ENCODE measurements at places on chromosomes 2 and 18. TPM values are rescaled to one million over a fixed set of nuclear protein-coding genes. Genes with fewer than 3 reads are reported as not detected.

Gene GLB1L
- 6.1 TPM for total RNA-seq

Gene SUMO1
- 48.4 TPM for total RNA-seq

Gene REG3A
- total RNA-seq = not detected

Gene SAG
- total RNA-seq = not detected

Gene SH3BP4
- 9.1 TPM for total RNA-seq

DNA sequence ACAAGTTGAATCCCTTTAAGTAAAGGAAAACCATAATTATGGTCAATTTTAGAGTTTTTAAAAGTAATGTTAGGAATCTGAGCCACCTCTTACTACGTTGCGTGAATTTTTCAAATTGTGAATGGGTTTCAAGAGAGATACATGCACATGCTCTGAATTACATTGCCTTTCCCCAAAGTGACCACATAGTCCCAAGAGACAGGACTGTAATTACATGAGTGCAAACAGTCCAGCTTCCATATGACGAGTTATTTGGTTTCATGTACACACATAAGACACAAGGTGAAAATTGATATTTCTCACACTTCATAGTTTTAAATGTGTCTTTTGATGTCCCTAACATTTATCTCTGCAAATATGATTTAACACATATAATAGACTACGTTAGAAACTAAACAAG lies 850.8 kb downstream of the LRP1B start:
- DNase-seq = no peak

DNA sequence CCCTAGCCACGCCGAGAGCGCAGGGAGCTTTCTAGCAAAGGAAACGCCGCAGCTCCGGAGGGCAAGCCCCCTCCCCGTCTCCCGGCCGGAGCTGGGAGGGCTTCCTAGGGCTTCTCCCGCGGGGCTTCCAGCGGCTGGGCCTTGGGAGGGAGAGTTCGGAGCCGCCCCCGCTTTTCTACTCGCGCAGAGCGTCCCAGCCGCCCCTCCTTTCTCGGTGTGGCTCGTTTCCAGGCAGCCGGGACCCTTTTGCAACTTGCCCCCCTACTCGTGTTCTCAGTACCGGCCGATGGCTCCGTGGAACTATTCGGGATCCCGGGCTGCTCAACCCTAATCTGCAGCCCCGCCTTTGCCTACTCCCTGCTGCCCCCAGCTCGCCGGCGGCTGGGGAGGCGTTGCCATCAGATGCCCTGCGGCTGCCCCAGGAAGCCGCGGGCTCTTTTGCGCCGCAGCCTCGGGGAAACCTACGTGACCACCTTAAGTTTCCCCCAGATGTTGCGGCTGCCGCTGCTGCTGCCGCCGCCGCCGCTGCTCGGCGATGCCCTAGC lies 1.5 kb upstream of the NR4A2 start:
- DNase-seq = peak; percentile 84

DNA sequence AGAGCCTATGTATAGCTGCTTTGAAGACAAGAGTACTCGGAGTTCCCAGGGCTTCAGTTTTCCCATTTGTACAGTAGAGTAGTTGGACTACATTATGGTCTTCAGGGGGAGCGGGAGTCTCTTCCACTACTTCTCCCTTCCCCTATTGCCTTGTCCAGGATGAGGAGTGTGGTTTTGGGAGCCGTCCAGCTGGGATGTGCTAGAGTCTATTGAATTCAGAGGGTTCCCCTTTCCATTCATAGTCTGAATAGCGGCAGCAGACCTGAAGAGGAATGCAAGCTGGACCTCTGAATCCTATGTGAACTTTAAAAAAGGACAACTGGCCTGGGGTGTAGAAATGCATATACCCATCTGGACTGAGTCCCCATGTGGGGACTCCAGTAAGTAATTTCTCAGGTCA lies 43.5 kb upstream of the EPG5 start:
- DNase-seq = no peak

- DNase-seq = no peak
These were observed 13.8 kb upstream of the ZFP36L2 start for GRCh38 chr2:43239981-43240765.

DNA sequence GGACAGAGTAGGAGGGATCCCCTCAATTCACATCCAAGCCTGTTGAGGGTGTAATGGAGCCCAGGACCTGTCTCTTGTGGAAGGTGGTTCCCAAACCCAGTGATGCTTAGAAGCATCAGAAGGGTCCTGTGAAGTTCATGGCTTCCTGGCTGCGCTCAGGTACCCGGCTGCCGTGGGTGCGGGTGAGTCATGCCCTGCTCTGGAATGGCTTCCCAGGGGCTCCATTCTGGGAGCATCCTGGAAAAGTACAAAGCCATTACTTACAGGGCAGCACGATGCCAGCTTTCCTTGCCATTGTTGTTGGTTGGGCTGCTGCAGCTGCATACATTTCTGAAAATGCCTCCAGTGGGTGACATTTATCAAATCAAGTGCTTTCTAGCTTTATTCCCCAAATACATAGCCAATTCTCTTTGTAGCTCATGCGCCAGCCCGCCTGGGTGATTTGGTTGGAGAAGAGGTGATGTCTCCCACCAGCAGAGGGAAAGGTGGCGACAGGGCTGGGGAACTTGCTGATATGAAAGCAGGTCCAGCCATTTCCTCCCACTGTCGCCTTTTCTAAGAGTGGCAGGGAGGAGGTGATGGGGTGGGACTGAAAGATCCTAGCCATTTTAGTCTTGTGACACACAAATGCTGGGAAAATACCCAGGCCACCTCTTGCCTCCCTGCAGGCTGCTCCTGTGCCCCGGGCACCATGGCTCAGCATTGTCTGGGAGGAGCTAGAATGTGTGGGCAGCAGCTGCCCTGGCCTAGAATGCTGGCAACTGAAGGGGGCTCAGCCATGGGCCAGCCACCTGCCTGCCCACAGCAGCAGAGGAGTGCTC lies 65.9 kb upstream of the HPCAL1 start:
- no peak for DNase-seq

DNA sequence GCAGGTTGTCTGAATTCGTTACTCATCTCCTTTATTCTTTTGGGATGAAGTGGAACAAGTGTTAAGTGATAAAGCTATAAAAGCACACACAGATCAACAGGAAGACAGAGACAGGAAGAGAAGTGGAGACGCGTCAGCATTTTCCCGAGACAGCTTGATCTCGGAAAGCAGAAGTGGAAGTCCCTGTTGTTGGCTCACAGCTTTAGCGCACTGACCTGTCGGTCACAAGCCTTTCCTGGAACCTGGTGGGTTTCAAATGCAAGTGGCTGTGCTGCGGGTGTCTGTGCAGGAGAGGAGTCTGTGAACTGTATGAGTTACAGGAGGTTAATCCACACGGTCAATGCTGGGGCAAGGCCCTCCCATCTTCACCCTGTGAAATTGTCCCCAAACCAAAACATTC lies 116.6 kb upstream of the PELI1 start:
- DNase-seq = peak; percentile 64

DNA sequence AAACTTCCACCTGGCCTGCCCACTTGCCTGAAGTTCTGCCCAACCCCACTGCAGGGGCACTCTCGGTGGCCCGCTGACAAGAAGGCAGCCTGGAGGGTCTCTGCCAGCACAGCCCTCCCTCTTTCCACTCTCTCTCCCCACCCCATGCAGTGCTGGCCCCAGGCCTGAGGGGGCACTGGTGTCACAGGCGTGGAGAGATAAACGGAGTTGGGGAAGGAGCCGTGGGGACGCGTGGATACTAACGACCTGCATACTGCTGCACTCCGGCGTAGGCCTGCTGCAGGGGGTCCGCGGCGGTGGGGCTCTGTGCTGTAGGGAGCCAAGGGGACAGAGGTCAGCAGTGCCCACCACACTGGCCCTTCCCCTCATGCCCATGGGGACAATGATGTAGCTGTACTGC lies 299.3 kb downstream of the CELF4 start:
- no peak for DNase-seq

DNA sequence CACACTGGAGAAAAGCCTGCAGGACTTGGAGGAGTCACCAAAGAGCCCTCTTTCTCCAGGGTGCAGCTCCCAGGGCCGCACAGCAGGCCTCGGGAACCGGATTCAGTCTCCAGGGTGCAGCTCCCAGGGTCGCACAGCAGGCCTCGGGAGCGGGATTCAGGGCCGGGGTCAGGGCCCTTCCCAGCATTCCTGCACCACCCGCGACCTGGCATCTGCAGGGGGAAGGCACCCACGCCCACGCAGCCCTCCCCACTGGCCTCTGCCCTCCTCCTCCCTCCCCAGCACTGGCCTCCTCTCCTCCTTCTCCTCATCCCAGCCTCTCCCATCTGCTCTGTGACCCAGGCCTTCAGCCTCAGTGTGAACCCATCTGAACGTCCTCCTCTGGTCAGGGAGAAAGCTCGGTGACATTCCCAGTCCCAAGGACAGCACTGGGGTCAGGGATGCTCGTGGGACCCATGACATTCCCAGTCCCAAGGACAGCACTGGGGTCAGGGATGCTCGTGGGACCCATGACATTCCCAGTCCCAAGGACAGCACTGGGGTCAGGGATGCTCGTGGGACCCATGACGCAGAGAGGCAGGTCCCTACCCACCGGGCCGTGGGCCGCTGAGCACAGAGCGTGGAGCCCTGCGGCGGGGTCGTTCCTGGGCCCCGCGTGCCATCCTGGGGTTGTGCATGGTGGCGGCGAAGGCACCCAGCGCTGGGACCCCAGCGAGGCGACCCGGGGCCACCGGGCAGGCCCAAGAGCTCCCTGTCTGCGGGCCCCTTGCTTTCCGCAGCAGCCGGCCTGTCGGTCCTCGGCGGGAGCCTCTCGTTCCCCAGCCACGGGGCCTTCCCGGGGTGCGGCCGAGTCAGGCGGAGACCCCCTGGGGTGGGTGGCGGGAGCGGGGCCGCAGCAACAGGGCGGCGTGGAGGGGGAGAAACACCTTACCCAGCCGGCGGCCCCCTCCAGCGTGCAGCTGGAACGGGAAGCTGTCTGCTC lies 550.2 kb upstream of the SALL3 start:
- no peak for DNase-seq

GRCh38 chr18:62991959-62992358 lies 276.6 kb downstream of the PHLPP1 start:
- DNase-seq = no peak

GRCh38 chr18:28163201-28163775 lies 13.6 kb downstream of the CDH2 start:
- DNase-seq = no peak

DNA sequence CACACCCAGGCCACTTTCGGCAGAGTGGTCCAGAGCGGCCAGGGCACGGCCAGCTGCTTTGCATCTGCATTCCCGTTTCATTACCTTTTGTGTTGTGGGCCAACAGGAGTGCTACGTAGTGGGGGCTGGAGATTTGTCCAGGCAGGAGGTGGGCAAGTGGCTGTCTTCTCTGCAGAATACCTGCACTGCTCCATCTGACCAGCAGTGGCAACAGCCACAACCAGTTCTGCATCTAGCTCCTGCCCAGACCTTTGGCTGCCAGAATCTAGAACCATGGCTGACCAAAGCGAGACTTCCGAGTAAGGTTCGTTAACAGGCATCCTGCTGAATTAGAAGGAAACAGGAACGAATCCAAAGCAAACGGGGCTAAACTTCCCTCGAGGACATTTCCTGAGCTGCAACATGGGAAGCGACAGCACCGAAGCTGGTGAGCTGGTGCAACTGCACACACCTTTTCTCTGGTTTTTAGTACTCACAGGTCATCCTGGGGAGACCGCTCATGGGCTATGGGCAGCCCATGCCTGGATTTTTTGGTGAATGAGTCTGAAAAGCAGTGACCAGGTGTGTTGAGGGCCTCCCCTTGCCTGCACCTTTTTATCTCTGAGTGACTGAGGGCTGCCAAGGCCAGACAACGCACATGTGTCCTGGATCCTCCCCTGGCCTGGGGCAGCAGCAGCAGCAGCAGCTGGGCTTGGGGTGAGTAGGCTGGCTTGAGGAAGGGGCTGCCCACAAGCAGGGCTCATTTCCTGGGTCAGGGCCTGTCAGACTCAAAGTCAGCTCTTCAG lies 10.5 kb downstream of the GDF7 start:
- no peak for DNase-seq

- no peak for DNase-seq
These were observed 163.1 kb downstream of the TMEM18 start for GRCh38 chr2:513981-514706.

GRCh38 chr2:75428646-75429443 lies 131.9 kb downstream of the EVA1A start:
- no peak for DNase-seq

- no peak for DNase-seq
These were observed 760.4 kb downstream of the ADCYAP1 start for GRCh38 chr18:1665079-1665478.

All from heart left ventricle (tissue), 16 donors.